ENCODE measurements at places on chromosomes 2 and 18.

DNA sequence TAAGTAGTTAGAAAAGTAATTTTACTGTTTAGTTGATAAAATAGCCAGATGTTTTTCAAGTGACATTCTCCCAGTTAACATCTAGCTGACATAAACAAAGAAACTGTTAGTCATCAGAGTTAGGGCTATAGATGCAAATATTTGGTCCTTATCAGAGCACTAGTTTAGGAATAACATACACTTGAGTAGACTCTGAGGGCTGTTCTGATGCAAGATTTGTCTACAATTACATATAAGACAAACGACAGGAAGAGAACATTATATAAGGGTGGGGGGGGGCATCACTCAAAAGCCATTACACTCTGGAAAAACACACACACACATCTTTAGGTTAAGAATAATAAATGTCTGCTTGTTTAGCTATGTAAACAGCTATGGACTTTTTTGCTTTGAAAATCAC, 554.4 kb upstream of the LRRTM1 start:
- DNase-seq, result no peak

GRCh38 chr2:58762176-58762781, 521.2 kb upstream of the FANCL start:
- DNase-seq, result no peak

GRCh38 chr2:237695201-237695780, 67.9 kb downstream of the LRRFIP1 start:
- no peak for DNase-seq

DNA sequence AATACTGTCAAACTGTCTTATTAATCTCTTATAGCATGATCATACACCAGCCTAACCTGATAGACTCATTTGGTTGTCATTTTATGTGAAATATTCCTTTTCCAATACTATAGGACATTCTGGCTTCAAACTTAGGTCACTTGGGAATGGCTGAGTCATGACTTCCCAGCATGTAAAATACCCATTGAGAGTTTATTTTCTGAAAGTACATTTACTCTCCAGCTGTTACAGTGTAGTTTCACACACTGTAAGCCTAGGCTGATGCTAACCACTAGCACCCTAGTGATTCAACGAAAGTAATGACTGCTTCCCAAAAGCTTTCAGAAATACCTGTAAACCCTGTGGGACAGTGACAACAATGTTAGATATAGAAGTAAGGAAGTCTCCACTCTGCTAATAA, 93.8 kb downstream of the FIGN start:
- DNase-seq, result no peak

DNA sequence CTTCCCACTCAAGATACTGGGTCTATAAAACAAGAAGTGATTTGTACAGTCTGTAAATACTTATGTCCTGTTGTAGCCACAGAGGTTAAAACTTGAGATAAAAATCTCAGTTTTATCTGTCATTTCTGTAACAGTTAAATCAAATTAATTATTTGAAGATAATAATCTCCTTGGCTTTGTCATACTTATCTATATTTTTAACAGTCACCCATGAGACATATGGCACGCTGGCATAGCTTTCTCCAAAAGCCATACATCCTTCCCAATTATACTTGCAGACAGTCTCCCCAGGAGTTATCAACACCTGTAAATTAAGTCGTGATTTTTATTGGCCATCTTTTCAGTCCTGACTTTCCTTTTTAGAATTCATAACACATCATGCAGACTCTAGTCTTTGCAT, 68.9 kb upstream of the UNC80 start:
- no peak for DNase-seq

- DNase-seq, result no peak
Observed at GRCh38 chr18:78458356-78458755, 521.3 kb upstream of the SALL3 start.

GRCh38 chr18:47758000-47758399, 172.5 kb downstream of the SMAD2 start:
- DNase-seq, result no peak

GRCh38 chr18:55906536-55906935, 318.5 kb upstream of the TCF4 start:
- no peak for DNase-seq

DNA sequence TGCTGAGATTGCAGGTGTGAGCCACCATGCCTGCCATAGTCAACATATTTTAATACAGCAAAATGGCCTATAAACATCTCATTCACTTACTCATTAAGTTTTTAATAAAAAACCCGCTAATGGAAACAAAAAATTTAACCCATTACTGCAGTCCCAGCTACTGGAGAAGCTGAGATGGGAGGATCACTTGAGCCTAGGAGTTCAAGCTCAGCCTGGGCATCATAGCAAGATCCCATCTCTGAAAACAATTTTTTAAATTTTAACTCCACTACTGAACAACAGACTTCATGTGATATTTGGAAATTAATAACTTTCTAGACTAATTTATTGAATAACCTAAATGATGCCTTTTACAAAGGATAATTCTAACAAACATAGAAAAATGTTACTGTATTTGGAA, 5.4 kb downstream of the PPP4R3B start:
- no peak for DNase-seq

DNA sequence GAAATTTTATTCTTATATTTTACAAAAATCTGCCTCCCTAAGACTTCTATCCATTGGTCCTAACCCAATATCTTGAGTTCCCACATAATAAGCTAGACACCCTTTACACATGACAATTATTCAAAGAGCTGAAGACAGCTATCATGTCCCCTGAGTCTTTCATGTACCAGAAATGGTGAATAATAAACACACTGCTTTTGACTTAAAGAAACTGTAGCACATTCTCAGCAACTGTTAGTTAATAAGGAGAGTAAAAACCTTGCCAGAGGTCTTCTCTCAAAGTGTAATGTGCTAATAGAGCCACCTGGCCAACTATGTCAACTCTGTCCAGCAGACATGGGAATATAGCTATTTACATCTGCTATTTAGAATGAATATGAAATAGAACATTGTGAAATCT, 109.7 kb upstream of the ARL5A start:
- DNase-seq, result no peak

DNA sequence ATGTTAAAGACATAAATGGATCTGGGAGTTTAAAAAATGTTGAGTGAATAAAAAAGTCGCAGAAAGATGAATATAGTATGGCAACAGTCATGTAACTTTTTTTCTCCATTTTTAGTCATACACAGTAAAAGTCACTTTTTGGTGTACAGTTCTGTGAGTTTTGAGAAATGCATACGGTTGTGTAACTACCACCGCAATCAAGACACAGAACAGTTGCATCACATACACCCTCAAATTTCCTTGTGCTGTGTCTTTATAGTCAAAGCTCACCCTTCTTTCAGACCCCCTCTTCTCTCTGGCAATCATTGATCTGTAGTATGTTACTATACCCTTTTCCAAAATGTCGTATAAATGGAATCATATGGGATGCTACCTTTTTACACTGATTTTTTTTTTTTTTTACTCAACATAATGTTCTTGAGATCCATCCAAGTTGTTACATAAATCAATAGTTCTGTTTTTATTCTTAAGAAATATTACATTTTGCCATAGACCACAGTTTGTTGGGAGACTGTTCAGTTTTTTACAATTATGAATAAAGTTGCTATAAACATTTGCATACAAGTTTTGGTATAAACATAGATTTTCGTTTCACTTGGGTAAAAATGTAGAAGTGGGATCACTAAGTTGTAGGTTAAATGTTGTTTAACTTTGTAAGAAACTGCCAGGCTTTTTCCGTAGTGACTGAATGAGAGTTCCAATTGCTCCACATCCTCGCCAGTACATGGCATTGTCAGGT, 35.4 kb upstream of the AGFG1 start:
- no peak for DNase-seq

DNA sequence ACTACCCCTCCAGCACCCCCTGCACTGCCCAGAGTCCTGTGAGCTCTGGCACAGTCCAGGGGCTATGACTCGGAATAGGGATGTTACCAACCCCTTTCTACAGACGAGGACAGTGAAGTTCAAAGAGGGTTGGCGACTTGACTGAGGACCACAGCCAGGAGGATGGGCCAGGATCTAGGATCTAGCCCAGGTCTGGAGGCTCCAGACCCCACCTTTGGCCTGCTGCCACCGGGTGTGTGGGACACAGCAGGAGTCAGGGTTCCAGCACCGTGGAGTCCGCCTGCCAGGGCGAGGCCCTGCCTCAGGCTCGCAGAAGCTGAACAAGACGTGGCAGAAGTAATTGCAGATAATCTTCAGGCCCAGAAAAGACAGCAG, 37.9 kb upstream of the GPC1 start:
- DNase-seq, result no peak

DNA sequence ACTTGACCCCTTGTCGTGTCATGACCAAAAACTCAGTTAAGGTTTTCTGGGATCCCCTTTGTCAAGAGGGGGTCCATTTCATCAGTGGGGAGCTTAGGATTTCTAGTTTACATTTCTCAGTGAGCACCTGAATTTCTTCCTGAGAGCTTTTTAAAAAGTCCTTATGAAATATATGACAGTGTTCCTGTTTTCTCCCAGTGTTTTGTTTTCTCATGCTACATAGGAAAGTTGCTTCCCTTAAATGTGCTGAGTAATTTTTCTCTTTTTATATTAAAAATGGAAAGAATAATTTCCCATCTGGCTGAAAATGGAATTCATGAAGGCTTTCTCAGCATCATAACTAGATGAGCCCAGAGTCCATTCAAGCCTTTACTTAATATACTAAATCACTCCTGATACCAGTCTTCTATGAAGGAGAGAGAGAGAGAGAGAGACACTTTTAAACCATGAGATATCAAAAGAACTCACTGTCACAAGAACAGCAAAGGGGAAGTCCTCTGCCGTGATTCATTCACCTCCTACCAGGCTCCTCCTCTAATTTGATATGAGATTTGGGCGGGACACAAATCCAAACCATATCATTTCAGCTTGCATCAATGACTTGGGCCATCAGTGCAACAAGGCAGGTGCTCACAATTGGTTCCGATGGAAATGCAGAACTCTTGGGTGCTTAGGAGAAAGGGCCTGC, 61.1 kb downstream of the XRCC5 start:
- no peak for DNase-seq
